A549 treated with dexamethasone at 1 μM for 4 hours (cell line): ENCODE measurements at places on chromosomes 6 and 20. TPM values are rescaled to one million over a fixed set of nuclear protein-coding genes. Genes with fewer than 3 reads are reported as not detected.

Gene ANKRD6
- total RNA-seq, result 1.3 to 2.1 TPM (median 1.8 TPM) in 5 replicates

Gene C6orf15
- 0.07 TPM in 1 of 5 replicates, not detected in the others for total RNA-seq

Gene OPN5
- not detected in 5 replicates for total RNA-seq

Gene ADTRP
- total RNA-seq, result 0.29 to 0.90 TPM (median 0.75 TPM) in 5 replicates

Gene PLA2G7
- total RNA-seq, result not detected in 5 replicates
